ENCODE measurements at places on chromosomes 2 and 18.
A peak's percentile ranks its signal among the peaks of the same experiment; 100 is the strongest.

DNA sequence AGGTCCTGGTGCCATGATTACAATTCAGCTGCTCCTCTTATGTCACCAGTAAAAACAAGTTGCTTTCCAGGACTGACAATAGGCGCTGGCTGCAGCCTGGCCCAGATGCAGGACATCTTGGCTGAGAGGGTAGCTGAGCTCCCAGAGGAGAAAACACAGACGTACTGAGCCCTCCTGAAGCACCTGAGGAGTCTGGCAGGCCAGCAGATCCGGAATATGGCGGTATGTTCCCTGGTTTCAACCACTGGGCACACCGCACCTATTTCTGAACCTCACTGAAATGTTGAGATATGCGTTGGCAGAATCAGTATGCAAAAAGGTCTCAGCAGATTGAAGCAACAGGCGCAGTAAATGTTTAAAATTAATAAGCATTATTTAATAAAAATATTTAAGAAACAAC, 73.1 kb upstream of the BZW1 start:
- no peak for DNase-seq

- no peak for DNase-seq
Observed at GRCh38 chr18:27030421-27030820, 154.7 kb downstream of the CHST9 start.

- DNase-seq: no peak
Observed at GRCh38 chr2:48445091-48445725, 84.7 kb upstream of the STON1 start.

DNA sequence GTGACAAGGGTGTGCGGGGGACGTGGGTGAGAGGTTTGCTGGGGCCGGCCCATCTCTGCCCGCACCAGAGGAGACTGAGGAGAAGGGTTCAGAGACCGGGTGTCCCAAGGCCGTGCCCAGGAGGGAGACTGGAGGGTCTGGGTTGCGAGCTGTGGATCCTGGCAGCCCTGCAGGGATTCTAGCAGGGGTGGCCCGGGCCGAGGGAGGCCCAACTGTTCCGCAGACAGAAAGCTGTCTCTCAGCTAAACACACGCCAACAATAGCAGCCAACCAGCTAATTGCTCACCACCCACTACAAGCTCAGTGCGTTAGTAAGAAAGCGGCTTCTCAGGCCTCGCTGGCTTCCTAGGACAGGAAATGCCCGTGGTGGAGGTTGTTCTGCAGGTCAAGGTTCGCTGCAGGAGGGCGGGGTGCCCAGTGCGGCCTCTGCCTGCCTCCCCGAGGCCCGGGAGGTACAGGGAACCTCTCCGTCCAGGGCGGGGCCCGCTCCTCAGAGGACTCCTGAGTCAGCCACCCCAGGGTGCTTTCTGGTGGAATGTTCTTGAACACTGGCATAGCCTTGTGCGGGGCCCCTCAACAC, 282.0 kb upstream of the PXDN start:
- no peak for DNase-seq

DNA sequence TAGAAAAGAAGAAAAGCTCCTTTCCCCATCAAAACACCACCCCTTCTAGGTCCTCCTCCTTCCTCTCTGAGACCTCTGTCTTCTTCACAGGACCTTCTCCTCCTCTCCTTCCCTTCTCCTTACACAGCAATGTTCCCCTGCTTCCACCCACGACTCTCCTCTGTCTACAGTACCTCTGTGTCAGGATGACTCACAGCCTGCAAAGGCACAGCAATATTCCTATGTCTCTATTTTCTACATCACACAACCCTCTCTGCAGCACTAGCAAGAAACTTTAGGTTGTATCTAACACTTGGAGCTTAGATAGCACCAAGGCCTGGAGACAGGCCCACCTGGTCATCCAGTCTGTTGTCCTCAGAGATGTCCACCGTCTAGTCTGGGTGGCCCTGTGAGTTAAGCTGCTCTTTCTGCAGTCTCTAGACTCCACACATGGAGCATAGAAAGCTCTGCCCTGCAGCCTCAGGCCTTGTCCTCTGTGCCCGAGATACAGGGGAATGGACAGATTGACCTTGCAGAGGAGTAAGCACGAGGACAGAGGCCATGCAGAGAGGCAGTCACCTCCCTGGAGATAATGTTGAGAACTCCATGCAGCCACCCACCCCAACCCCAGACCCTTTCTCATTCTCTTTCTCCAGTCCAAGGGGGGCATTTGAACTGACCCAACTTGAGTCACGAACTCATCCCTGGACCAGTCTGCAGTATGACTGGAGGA, 212.0 kb downstream of the TNS1 start:
- no peak for DNase-seq

DNA sequence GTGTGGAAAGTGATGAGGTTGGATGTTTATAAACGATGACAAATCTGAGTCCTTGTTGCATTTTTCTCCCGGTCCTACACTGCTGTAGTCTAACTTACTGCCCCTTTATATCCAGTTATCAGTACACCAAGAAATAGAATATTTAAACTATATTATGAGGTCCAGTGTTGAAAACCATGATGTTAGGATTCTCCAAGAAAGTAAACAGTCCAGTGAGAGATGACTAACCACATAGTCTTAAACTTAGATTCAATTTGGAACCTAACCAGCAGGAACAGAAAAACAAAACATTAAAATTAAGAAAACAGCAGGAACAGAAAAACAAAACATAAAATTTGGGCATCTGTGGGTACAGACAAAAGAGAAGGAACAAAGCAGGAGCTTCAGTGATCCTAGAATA, 143.2 kb downstream of the TPGS2 start:
- no peak for DNase-seq

GRCh38 chr2:239669899-239670460, 269.2 kb upstream of the HDAC4 start:
- no peak for DNase-seq

GRCh38 chr2:181241366-181241765, 215.8 kb upstream of the ITGA4 start:
- no peak for DNase-seq

DNA sequence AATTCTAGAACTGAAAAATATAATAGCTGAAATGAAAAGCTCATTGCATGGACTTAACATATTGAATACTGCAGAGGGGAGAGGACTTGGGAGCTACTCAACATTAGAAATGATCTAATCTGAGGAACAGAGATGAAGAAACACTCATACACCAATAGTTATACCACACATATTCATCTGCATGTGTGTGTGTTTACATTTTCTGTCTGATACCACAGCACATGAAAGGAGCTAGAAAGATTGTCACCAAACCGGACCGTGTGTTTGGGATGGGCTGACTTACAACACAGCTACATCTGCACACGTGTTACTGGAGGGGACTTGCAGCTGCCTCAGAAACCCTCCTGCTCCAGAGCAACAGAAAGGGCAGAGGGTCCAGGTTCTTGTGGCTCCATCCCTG, 47.8 kb downstream of the PXDN start:
- no peak for DNase-seq

DNA sequence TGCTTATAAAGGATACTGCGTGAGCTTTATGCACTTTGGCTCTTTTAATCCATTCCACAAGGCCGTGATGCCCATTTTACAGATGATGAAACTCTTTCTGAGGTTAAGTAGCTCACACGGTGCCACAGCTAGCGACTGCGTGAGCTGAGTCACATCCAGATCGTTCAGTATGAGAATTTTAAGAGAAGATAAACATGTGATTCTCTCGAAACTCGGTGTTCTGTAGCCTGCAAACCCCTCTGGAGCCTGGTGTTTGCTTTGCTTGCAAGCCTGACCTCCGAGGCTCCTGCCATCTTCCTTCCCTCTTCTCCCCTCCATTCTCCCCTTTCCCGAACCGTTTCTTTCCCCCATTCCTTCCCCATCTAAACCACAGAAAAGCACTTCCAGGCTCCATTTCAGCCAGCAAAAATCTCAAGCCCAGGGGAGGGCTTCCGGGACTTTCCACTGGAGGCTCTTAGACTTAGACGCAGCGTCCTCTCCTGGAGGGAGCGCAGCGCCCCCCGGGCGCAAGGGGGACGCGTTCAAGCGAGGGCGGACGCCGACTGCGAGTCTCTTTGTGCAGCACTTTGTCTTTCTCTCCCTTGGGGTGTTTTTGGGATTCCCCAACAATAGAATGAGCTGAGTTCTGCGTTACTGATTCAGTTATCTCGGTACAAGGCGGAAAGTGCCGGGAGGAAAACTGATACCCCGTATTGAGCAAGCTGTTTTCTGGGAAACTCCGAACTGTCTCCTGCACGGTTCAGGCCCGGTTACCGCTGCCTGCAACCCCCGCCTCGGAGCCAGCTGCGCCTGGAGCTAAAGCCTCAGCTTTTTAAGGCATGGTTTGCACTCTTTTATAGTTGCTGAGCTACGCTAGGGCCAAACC, 38.0 kb downstream of the CYP1B1 start:
- DNase-seq: peak; percentile 37

GRCh38 chr2:18659915-18660314, 70.5 kb upstream of the NT5C1B start:
- no peak for DNase-seq

GRCh38 chr2:68908392-68908970, 37.3 kb upstream of the BMP10 start:
- DNase-seq: peak; percentile 84

DNA sequence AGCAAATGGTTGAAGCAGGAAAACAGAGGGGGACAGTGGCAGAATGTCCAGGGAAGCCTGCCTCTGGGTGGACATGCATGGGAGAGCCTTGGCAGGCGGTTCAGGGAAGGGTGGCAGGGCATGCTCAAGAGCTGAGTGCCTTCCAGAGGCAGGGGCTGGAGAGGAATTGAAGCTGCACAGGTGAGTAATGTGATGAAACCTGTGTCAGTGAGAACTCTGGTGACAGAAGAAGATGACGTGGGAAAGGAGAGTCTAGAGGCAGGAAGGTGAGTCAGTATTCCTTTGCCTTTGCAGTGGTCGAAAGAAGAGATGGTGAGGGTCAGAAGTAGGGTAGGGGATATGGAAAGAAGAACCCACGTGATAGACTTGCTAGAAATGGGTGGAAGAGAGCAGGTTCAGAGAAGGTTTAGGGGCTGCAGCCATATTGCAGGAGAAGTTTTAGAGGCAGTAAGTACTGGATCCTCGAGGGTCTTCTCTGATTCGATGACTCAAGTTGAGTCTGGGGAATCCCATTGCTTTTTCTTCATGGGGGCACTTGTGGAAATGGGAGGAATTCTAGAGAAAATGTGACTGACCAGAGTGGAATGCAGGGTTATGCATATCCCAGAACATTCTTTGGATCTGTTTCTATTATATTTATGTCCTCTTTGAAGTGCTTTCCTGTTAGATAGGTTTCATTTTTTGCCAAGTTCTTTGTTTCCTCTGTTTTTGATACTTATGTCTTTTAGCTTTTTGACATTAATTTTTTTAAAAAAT, 37.4 kb downstream of the TMEM87B start:
- DNase-seq: no peak

GRCh38 chr2:74099835-74100234, 47.9 kb downstream of the BOLA3 start:
- no peak for DNase-seq

DNA sequence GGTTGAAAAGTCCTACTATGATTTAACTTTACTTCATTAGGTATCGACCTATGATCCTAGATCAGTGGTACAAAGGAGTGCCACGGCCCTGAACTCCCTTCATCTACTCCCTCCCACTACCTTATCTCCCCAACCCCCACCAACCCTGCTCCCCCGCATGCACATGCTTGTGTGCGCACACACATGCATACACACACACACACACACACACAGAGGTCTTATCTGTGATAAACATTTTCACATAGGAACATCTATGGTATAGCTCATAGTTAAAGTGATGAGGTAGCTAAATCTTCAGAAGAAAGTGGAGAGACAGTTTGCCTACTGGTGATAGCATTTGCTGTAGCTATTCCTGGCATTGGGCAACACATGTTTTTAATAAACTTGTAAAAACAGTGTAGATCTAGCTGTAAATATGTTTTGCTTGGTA, 471.3 kb downstream of the ZEB2 start:
- no peak for DNase-seq

DNA sequence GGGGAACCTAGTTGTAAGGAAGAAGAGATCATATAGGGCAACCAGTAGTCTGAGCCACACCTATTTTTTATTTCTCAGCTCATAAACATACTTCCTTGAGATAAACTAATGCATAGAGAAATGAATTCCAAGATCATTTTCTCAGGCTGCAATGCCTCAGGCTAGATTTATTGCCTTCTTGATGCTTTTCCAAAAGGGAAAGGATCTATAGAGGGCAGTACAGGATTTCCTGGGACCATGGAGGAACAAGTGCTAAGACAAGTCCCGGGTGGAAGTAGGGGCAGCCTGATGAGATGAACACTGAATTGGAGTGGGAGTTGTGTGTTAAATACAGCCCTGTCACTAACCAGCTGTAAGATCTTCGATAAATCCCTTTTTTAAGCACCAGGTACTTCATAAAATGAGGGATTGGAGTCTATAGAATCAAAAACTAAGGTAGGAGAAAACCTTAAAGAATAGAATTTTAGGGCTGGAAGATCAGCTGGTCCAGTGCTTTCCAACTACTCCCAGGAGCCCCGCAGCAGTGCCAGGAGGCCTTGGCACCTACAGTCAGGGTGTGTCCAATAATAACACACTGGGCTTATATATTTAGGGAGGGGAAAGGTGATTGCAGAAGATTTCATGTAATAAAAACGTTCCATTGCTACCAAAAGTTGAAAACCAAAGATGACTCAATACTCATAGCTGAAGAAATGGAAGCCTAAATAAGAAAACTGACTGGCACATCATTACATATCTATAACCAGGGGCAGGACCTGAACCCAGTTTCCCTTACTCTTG, 58.1 kb downstream of the SERTAD2 start:
- no peak for DNase-seq

GRCh38 chr2:36530178-36530982, 67.6 kb downstream of the FEZ2 start:
- no peak for DNase-seq

Measured in activated T-cell treated with anti-CD3 and anti-CD28 coated beads, Interleukin-2, amount 50 U/mL, for 72 hours (primary cell).